ENCODE measurements at places on chromosomes 7 and 10.
A peak's percentile ranks its signal among the peaks of the same experiment; 100 is the strongest.

DNA sequence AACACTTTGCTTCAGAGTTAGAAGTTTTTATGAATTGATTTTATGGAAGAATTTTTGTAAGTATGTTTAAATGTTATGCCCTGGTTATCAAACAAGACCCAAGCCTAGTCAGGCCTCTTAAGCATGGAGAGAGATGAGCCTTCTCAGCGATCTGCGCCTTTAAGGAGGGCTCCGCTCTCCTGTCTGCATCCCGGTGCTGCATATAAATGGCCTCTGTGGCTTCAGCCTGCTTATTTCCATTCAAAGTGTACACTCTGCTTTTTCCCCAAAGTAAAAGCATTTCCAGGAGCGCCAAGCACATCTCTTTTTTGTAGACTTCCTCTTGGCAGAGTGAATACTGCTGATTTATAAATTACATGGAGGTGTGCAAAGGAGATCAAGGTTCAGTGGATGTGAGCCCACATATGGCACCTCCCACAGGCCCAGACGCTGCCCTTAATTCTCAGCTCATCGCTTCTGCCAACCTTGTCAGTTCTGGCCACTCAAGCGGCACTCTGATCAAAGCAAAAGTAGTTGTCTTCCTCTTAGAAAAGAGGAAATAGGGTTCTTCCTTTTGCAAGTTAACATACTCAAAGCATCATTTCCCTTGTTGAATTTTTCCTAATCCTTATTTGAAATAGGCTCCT, 70.0 kb upstream of the SFMBT2 start:
- no peak for DNase-seq

- DNase-seq = no peak
Observed at GRCh38 chr7:157596881-157597280, 260.1 kb downstream of the DNAJB6 start.

GRCh38 chr10:71692598-71693306, 26.8 kb downstream of the C10orf105 start:
- no peak for DNase-seq

DNA sequence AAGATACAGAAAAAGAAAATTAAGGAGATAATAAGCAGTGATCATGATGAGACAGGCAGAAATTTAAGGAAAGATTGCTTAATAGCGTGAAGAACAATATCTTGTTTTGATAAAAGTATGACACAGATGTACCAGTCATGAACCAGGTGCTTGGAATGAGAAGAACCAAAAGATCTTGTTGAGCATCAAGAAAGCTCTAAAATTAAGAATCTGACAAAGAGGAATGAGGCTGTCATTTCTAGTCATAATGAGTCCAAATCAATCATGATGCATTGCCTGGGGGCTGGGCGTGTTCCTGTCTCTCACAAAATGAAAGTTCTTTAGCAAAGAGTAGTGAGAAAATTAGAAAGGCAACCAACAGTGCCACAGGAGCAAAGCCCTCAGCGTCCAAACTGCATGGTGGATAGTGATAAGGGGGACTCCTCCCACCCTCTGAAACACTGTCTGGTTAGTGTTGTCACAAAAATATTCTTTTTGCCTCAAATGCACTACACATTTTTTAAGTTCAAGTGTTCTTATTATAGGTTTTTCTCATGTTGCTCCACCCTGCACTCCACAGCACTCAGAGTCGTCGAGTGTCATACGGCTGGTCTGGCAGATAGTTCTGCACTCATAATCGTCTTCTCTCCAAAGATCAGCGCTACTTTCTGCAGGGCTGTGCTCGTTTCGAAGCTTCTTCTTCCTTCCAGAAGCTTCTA, 439.6 kb downstream of the TNS3 start:
- no peak for DNase-seq

- no peak for DNase-seq
Observed at GRCh38 chr7:31835471-31835870, 148.5 kb downstream of the PPP1R17 start.

GRCh38 chr7:22559829-22560489, 60.0 kb upstream of the STEAP1B start:
- peak; percentile 54 for DNase-seq

GRCh38 chr7:38013246-38013645, 92.8 kb downstream of the EPDR1 start:
- DNase-seq = no peak

DNA sequence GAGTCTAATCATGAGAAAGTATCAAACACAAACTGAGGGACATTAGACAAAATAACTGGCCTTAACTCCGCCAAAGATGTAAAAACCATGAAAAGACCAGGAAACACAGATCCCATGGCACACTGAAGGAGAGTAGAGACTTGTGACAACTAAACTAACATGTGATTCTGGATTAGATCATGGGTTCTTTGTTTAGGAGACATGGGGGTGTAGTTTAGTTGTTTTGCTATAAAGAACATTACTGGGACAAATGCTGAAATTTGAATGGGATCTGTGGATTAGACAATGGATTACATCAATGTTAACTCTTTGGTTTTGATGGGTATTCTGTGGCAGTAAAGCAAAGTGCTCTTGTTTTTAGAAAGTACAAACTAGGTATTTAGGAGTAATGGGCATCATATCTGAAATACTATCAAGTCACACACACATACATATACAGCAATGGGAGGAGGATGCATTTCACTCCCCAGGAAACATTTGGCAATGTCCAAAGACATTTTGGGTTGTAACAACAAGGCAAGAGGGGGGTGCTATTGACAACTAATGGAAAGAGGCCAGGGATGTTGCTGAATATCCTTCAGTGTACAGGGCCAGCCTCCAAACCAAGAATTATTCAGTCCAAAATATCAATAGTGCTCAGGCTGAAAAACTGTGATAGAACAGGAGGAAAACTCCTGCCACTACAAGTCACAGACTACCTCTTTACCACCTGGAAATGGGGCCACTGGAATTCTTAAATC, 32.4 kb downstream of the WAPL start:
- DNase-seq = no peak

DNA sequence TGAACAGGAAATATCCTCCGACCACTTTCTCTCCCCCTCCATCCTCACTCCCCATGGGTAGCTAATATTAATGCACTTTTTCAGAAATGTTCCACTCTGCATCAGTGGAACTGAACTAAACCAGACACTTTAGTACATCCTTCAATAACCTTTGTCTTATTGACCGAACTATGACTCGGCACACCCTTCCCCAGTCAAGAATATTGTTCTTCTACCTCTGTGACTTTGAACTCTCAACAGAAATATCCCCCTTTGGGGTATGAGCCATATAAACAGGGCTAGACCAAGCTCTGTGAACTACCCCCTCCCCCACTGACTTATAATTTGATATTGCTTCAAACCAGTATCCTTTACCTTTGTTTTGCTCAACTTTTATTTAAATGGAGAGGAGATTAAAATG, 57.9 kb upstream of the CAPZA2 start:
- DNase-seq = no peak

GRCh38 chr10:72333112-72334015, 21.4 kb downstream of the DNAJB12 start:
- no peak for DNase-seq

DNA sequence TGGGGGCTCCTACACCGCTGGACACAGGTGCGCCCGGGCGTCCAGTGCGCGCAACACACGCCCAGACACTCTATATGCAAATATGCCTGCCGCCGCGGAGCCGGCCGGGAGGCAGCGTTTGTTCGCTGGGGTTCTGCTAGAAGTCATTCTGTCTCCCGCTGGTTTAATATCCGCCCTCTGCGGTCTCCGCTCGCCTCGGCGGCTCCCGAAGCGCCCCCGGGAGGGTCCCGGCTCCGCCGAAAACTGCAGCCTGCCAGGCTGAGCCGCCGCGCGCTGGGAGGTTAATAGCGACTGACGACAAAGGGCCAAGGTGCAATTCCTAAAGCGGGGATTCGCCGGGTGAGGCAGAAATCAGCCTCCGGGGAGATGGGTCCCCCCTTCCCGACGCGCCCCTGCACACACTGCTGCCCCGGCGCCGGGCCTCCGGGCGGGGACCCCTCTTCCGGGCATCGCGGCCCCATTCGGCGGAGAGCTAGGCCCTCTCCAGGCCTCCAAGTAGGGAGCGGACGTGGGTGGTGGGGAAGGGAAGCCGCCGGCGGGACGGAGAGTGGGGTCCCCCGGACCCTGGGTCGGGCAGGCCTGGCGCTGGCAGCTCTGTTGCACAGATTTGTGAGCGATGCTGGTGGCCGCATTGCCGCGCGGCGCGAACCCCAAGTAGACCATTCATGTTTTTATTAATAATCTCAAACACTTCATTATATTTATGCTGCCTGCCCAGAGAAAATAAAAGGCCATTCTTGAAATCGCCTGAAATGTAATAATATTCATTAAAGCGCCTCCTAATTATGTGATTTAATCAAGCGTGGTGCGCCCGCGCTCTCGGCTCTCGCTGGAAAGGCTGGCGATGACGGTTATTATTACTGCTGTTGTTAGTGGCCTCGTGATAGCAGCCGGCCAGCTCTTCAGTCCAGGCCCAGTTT, 9.1 kb downstream of the EN2 start:
- DNase-seq = no peak

DNA sequence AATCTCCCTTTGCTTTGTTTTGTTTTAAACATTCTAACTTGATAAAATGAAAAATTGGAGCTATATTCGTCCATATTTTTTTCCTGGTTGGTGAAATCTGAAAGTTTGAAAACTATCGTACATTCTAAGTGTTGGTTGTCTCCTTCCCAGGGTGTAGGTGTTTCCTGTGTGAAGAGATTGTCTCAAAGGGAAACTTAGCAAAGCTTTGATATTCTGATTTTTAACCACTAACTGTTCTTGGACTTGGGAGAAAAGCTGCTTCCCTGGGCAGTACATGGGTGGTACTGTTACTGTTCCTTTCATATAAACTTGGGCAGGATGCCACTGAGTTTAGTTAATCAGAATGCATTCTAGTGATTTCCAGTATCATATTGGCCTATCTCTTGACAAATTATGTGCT, 253.5 kb upstream of the LRGUK start:
- no peak for DNase-seq

GRCh38 chr10:2813286-2813685, 254.1 kb upstream of the PFKP start:
- no peak for DNase-seq

GRCh38 chr10:74530981-74531380, 295.4 kb upstream of the KAT6B start:
- DNase-seq = no peak

DNA sequence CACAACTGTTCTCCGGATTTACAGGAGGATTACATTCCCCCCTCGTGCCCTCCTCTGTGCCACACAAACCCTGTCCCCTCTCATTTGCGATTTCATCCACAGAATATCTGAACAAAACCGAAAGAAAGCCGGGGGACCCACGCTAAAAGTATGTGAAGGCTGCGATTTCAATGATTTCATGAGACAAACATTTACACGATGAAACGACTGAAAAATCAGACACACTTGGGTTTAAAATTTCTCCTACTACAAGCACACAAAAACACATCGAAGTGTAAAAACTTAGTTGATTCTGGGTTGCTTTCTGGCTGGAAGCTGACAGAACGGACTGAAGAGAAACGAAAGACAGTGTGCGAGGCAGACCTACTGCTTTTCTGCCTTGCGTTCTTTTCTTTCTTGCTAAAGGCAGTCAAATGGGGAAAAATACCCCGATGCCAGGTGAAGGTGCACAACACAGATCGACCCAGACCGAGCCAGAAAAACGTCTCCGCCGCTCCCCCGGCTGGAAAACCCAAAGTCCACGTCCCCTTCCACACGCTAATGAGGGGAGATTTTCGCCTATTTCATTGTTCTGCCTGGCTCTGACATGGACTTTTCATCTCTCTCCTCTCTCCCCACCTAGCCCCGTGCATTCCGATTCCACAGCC, 1.2 kb downstream of the HIPK2 start:
- DNase-seq = peak; percentile 24

DNA sequence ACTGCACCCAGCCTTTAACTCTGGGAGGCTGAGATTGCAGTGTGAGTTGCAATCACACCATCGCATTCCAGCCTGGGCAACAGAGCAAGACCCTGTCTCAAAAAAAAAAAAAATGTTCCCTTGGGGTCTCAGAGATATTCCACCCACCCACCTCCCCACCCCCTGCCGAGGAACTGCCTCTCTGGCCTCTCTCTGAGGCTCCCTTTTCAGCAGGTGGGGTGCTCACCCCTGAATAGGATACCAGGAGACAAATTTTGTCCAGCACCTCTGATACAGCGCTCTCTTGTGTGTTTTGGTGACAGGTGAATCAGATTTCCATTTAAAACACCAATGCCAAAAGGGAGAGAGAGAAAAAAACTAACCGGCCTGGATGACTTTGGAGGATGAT, 92.6 kb upstream of the KIF5B start:
- no peak for DNase-seq

DNA sequence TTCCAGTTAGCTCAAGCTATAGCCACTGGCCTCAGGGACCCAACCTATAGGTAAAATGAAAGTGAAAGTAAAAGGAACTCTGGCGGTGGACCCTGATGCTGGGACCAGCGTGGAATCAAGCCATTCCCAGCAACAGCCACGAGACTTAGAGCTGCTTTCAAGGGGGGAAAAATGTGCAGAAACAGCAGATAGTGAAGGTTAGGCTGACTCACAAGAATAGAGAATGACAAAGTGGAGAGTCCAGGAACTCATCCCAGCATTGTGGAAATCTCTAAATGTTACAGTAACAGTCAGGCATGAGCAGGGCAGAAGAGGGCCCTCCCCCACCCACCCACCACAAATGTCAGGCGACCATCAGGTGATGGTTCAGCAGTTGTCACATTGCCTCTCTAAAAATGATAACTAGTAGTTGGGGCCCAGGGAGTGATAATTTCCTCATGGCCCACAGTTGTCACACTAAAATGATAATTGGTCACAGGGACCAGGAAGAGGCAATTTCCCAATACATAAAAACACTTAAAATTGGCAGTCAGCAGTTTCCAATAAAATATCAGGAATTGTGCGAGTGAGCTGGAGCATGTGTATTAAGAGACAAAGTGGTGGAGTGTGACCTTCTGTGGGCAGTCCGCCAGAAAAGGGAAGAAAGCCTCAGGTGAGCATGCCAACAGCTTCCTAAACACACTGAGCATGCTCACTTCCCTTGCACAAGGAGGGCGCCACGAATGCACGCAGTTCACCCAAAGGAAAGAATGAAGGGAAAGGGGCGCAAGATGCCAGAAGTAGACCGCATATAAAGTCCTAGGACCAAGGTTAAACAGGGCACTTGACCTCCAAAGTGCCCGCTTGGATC, 129.8 kb upstream of the PPP1R3A start:
- DNase-seq = no peak

- no peak for DNase-seq
Observed at GRCh38 chr10:98488669-98489430, 42.1 kb upstream of the HPS1 start.

DNA sequence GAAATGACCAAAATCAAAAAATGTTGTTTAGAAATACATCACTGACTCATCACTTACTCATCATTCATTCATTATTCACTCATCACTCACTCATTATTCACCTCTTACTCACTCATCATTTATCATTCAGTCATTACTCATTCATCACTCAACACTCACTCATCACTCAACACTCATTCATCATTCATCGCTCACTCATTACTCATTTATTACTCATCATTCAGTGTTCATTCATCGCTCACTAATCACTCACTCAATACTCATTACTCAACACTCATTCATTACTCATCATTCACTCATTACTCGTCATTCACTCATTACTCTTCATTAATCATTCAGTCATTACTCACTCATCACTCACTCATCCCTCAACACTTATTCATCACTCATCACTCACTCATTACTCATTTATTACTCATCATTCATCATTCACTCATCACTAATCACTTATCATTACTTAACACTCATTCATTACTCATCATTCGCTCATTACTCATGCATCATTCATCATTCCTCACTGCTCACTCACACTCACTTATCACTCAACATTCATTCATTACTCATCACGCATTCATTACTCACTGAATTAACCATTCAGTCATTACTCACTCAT, 238.5 kb downstream of the ADARB2 start:
- no peak for DNase-seq

- no peak for DNase-seq
Observed at GRCh38 chr10:55397777-55398496, 596.9 kb upstream of the PCDH15 start.

Data from activated CD8-positive, alpha-beta memory T cell treated with anti-CD3 and anti-CD28 coated beads, Interleukin-2, amount 50 U/mL, for 4 hours (primary cell).